ENCODE measurements at places on chromosomes 2 and 18.

DNA sequence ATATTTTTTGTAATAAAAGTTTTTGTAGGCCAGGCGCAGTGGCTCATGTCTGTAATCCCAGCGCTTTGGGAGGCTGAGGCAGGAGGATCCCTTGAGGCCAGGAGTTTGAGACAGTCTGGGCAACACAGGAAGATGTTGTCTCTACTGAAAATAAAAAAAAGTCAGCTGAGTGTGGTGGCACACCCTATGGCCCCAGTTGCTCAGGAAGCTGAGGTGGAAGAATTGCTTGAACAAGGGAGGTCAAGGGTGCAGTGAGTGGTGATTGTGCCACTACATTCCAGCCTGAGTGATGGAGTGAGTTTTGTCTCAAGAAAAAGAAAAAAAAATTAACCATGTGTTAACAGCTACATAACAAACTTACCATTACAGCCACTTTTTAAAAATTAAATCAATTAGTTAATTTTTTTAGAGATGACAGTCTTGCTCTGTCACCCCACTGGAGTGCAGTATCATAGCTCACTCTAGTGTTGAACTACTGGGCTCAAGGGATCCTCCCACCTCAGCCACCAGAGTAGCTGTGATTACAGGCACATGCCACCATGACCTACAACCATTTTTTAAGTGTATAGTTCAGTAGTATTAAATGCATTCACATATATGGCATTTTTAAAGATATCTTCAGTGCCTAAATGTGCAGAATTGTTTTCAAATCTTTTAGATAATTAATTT lies 67.2 kb upstream of the ACYP2 start:
- no peak for DNase-seq

DNA sequence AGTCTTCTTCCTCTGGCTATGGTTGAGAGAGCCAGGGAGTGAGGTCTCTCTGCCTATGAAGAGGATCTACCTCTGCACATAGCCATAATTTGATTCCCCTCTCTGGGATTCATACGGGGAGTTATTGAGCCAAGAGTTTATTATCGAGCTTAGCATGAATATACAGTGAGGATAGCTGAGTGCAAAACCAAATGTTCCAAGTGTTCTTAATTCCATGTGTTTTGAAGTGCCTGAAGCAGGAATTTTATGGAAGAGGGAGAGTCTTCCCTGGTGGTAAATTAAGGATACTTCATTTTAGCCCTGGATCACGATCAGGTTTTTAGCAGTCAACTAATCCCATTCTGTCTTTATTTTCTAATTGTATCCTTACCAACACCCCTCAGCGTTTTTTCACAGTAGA lies 270.6 kb downstream of the C1D start:
- no peak for DNase-seq

DNA sequence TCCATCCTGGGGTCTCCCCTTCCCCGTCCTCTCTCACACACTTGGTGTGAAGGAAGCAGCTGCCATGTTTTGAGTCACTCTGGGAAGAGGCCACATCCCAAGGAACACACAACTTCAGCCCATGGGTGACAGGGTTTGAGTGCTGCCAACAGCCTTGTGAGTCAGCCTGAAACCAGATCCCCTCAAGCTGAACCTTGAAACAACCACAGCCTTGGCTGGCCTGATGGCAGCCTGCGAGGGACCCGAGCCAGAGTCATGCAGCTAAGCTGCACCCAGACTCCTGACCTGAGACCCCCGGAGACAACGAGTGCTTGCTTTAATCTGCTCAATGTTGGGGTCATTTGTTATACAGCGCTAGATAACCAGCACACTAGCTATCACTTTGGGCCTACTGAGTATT lies 19.3 kb upstream of the MC2R start:
- DNase-seq, result no peak

GRCh38 chr18:56723068-56723467 lies 71.9 kb downstream of the WDR7 start:
- DNase-seq, result no peak
